Iris pigment epithelial cell (primary cell): ENCODE measurements at places on chromosomes 3 and 15.
A peak's percentile ranks its signal among the peaks of the same experiment; 100 is the strongest.

DNA sequence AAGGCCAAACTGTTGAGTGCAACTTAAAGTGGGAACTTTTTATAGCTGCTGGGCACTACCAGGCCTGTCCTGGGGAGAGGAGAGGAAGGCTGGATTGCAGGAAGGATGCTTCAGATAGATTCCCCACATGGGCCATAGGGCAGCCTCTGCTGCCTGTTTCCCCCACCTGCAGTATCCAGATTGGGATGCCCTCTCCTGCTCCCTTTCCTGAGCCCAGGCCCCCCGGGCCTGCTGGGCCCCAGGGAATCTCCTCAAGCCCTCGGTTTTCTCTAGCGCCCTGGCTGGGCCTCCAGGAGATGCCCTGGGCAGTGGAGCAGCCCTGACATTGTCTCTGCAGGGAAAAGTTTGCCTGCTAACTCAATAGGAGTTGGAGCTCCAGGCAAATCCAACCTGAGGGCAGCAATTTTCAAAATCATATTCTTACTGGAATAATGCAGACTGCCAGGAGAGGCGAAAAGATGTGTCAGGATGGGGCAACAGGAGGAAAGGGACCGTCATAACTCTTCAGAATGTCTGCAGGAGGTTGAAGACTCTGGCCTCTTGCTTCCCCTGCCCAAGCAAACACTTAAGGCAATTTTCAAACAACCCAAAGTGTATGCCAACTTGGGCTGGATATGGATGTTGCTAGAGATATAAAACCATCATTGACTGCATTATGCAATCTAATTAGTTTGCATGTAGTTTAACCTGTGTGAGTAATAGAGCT, 4.4 kb downstream of the NR2F2 start:
- no peak for DNase-seq

GRCh38 chr15:90425726-90426346, 37.8 kb downstream of the IQGAP1 start:
- DNase-seq: no peak

GRCh38 chr15:37098468-37099318, 1.7 kb downstream of the MEIS2 start:
- DNase-seq: peak; percentile 53

- DNase-seq: peak; percentile 51
Observed at GRCh38 chr15:51879555-51879954, 50.1 kb downstream of the TMOD3 start.

DNA sequence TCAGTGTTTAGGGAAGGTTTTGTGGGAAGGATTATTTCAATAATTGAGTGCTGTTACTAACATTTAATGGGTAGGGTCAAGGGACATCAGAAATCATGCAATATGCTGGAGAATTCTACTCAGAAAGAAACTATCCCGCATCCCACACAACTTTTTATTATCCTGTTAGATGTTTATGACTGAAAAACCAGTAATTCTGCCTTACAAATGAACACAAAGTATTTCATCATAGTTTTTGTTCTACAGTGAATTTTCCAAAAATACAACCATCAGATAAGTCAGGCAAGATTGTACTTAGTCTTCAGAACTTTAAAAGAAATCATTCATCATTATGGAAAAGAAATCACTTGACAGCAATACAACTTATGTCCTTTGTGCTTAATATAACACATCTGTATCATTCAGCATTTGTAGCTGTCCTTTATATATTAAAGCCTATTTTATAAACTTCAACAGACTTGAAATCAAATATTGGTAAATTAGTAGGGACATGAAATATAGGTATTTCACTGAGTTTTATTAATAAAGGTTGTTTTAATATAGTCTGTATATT, 61.9 kb downstream of the TRPM7 start:
- DNase-seq: no peak

- DNase-seq: no peak
Observed at GRCh38 chr15:64288999-64289398, 67.0 kb downstream of the CSNK1G1 start.

- DNase-seq: peak; percentile 54
Observed at GRCh38 chr3:71127844-71128243, 455.7 kb downstream of the FOXP1 start.

GRCh38 chr15:73681063-73681462, 3.1 kb upstream of the CD276 start:
- no peak for DNase-seq

GRCh38 chr3:134033315-134033996, 3.7 kb upstream of the SLCO2A1 start:
- DNase-seq: no peak

DNA sequence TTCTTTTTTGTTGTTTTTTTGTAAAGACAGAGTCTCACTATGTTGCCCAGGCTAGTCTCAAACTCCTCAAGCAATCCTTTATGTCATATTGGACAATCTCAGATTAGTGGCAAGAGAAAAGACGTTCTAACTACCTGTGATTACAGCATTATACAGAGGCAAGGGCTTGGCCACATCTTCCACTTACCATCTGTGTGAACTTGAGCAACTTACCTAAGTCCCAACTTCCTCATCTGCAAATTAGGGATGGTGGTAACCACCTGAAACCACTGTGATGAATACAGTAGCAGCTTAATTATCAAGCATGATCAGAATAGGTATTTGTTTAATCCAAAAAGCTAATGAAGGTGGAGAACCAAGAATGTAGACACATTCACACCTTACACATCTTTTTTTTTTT, 16.1 kb downstream of the LRRC2 start:
- DNase-seq: no peak

DNA sequence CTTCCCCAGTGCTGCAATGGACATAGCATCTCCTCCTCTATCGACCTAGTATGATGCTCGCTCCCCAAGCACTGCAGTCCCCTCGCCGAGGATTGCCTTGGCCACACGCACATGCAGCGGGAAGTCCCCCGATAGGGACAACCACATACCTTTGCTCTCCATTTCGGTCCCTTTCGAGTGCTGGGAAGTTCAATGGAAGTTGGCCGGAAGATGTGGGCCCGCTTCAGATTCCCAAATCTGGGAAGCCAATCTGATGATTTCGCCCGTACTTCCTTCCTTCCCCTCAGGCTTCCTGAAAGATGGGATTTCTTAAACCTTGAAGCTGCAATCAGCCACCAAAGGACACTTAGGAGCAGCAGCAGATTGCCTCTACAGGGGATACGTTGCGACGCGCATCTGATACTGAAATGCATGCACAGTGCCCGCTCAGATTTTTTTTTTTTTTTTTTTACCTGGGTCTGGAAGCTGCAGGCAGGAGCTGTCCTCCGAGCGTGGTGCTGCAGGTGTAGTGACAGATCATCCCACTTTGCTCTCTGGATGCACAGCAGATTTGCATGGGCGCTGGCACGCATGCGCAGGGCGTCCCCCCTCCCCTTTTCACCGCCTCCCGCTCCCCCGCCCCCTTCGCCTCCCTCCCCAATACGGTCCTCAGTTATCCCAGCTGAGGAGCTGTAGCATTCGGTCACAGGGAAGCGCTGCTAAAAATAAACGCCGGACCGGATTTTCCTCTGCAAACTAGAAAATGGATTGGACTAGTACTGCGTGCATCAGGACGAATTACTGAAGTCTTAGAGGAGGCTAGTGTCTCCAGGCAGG, at the start of gene FGF12:
FGF12 (minus strand) TSS at position 510 of the 816 bp plus-strand sequence.
- peak; percentile 5 for DNase-seq

DNA sequence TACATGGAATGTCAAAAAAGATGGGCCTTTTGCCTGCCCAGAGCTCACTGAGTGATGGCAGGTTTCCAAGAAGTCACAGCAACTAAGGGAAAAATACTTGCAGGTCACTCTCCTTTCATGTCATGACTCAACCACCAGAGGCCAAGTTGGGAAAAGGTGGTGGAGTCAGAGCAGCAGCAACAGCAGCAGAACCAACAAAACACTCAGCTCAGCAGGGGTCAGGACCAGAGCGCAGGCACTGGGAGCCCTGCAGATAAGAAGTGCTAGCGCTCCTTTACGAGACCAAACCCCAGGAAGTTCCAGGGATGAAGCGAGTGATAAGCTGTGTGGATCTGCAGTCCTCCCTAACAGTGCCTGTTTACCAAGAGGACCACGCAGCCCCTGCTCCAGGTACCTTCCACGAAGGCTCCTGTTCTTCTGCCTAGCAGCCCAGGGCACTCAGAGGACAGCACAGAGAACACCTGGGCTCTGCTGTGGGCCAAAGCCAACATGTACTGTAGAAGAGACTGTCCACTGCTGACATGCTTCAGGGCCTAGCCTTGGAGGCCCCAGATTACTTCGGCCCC, 26.0 kb downstream of the POC1A start:
- DNase-seq: peak; percentile 71

GRCh38 chr3:64360280-64360679, 135.0 kb upstream of the PRICKLE2 start:
- no peak for DNase-seq

- DNase-seq: no peak
Observed at GRCh38 chr3:11021611-11022011, 29.1 kb downstream of the SLC6A1 start.

GRCh38 chr3:152857082-152857481, 22.2 kb downstream of the P2RY1 start:
- DNase-seq: no peak

DNA sequence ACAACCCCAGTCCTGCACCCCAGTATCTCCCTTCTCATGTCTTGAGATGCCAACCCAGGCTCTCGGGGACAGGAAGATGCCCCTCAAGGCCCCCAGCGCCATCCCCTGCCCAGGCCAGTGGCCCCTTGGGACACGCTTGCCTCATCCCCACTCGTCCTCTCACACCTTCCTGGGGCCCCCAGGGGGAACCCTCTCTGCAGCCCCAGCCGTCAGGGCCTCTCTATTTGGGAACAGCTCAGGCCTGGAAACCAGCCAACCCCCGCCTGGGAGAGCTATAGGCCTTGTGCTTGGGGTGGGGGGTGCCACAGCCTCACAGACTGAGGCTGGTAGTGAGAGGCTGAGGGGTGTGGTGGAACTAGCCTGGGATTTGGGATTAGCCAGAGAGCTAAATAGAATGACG, 7.8 kb downstream of the LINGO1 start:
- DNase-seq: no peak

- DNase-seq: no peak
Observed at GRCh38 chr3:104244680-104245220, 1122.0 kb upstream of the ALCAM start.

DNA sequence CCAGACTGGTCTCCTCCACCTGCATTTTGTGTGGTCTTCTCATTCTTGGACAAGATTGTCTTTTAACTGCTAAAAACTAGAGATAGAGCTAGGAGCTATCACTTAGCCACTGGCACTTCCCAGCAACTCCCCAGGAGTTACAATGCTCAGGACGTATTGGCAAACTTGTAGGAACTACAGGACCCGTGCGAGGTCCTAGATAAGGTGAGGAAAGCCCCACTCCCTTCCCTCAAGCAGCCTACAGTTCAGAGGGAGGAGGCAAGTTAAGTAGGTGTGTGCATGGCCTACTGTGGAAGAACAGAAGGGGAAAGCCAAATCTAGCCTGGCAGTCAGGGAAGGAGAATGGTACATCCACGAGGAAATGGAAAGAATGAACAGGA, 504.7 kb upstream of the PROK2 start:
- DNase-seq: no peak

DNA sequence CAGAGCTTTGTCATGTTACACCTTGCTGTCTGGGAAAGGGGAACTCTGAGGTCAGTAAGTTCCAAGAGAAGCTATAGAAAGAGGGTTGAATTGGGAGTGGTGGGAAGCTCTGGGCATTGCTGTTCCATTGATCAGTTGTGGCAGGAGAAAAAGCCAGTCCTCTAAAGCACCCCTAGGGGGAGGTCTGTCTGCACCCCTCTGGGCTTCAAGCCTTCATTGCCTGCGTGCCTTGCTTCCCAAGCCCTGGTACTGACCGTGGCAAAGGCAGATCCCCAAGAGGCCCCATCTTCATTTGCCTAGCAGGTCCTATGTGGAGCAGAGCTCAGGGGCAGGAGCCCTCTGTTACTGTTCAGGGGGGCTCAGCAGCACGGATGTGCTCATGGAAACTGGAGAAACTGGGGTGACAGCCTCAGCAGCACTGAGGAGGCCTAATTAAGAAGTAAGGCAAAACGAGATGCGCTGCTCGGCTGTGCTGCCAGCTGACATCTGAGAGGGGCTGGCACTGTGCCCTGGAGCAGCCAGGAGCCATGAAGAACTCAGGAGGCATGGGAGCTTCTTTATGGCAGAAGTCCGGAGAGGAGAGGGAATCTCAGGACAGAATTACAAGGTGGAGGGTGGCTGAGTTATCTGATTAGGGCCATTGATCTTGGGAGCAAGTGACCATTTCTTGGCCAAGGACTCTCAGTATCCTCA, 270.9 kb downstream of the RPLP1 start:
- DNase-seq: no peak

DNA sequence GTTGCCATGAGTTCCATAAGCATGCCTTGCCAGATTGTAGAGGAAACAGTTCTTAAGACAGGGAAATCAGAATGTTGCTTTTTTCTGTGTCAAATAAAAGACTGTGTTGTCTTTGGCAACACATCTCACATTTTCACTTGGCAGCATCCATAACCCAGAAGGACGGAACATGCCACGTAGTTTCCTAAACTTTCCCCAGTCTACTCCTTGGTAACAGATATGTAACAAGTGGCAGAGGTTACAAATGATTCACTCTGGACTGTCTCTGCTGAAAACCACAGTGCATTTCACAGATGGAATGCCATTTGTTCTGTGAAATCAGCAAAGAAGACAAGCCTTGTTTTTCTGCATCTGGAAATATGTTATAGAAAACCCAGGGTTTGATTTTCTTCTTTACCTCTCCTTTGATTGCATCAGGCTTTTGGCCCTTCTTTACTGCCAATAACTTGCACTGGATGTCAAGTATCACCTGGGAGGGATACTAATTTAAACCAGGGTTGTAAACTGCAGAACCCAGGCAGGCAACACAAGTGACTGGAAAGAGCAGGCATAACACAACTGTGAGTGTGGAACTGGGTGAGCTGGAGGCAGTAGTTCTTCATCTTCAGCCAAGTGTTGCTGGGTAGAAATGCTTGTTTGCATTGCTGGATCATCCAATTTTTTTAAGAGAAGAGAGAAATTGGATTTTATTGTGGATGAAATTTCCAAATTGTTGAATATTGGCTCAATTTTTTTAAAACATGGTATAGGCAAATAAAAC, 124.4 kb upstream of the FOXB1 start:
- DNase-seq: peak; percentile 90

DNA sequence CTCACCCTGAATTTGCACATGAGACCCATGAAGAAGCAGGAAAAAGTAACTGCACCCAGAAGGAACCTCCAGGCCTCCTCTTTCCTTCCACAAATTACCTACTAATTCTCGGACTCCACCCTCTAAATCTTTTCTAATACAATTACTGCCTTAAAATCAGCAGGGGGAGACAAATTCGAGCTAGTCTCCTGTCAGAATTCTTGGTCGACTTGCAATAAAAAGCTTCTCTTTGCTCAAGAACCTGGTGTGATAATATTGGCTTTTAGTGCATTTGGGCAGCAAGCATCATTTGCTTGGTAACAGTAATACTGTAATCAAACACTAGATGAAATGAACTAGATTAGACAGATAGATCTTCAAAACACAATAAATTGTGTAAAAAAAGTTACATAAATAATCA, 281.9 kb downstream of the RAP2B start:
- DNase-seq: peak; percentile 9

GRCh38 chr3:173938159-173938558, 540.6 kb downstream of the NLGN1 start:
- DNase-seq: peak; percentile 41

- no peak for DNase-seq
Observed at GRCh38 chr3:105397974-105398373, 31.3 kb downstream of the ALCAM start.
